ENCODE measurements at places on chromosomes 7 and 10.

DNA sequence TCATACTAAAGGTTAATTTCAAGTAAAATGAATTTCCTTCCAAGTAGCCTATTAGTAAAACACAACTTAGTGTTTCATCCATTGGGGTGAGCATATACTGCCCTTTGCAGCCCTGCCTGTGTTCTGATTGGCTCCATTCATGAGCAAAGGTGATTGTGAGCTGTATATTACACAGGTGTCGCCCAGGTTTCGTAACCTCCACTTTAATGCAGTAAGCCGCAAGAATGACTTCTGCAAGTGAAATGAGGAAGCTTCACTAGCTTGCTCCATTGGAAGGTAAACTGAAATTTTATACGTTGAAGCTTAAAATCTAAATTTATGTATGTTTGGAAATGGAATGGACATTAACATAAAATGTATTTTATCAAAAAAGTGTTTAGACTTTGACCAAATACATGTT is 24.4 kb downstream of the MTURN start:
- no peak for DNase-seq

DNA sequence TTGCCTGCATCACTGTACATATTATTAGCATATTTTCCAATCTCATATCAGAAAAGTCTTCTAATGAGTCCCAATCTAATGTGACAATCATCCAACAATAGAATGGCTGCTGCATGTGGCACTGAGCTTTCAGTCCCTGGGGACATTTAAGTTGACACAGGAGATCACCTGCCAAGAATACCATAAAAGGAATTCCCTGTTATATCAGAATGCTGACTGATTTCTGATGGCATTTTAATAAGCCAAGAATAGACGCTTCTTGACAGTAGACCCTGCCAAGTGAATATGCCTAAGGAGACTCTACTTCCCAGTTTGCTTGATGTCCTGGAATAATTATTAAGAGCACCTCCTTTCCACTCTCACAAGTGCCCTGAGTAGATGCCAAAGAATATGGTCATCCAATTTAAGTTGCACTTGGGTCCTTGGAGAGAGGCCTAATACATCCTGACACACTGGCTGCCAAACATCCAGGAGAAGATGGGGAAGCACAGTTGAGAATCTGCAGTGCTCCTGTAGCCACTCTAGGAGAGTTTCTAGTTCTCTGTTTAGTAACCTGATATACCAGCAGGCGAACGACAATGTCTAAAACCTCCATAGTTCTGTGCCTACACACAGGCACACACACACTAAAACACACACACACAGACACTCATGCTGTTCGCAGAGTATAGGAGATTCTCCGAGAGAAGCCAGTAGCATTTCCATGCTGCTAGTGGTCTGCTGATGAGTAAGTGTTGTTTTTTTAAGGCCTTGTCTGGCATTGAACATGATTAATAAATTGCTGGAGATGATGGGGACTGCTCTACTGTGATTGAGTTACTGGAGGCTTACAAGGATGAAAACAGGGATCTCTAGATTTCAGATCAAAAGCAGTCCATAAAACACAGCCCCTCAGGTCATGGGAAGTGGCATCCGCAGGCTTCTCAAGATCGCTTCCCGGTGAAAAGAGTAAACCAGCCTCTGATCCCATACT is 369.6 kb downstream of the KCNMA1 start:
- DNase-seq, result no peak

DNA sequence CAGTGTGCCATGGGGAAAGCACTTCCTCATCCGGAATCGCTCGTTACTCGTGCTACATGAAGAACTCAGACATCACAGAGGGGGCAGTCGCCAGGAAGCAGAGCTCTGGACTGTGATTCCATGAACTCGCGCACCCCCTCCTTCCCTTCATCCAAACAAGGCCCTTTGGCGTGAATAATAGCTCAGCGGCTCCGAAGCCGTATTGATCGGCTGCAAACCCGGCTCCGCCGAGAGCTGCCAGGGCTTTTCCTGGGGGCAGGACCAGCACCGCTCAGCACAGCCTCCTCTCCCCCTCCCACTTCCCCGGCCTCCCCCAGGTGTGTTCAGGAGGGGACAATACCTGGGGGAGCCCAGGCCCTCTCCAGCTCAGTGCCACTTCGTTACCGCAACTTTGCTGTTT is 129.0 kb upstream of the TCF7L2 start:
- DNase-seq, result no peak

DNA sequence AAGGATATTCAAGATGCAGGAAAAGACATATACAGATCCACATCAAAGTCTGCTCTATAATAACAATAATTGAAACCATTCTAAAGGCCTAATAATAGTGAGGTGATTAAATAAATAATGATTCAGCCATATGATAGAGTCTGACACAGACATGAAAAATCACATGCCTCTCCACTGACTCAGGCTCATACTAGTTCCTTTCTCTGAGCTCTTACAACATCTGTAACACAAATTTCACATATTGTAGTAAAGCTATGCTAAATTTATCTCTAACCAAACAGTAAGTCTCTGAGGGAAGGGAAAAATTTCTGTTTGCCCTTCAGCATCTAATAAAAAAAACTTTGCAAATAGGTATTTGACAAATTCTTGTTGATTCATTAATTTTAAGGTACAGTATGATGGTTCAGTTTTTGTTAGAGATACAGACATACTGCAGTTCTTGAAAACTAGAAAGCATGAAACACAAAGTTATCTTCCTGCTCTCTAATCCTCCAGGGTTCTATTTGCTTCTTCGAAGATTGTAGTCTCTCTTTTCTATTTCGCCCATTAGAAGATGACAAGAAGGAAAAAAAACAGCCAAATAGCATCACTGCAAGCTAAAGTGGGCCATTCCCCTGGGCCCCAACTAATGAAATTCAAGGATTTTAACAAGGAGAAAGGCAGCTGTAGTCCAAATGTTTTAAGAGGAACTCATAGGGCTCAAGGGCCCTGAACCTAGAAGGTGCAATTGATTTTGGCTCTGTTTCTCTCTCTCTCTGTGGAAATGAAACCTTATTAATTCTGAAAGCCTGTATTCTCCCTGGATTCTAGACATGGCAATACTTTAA is 53.9 kb downstream of the CUBN start:
- DNase-seq, result no peak

- DNase-seq, result no peak
These were observed 12.2 kb downstream of the GSAP start for GRCh38 chr7:77403957-77404356.
